ENCODE measurements at places on chromosomes 4 and X. TPM values are rescaled to one million over a fixed set of nuclear protein-coding genes. Genes with fewer than 3 reads are reported as not detected.
A peak's percentile ranks its signal among the peaks of the same experiment; 100 is the strongest.

GRCh38 chr4:53579826-53580225 lies 11.5 kb downstream of the LNX1 start:
- DNase-seq = no peak

- no peak for DNase-seq
Observed at GRCh38 chr4:101160792-101161592, 186.3 kb downstream of the PPP3CA start.

Gene SLC38A5
- 25.3 TPM for total RNA-seq

GRCh38 chrX:20352935-20353336 lies 86.2 kb upstream of the RPS6KA3 start:
- no peak for DNase-seq

GRCh38 chr4:20809812-20810211 lies 109.6 kb downstream of the PACRGL start:
- no peak for DNase-seq

Gene SYN1
- 14.7 TPM for total RNA-seq

- no peak for DNase-seq
Observed at GRCh38 chrX:107579956-107580355, 48.4 kb upstream of the PRPS1 start.

Gene DCAF8L2
- not detected for total RNA-seq

DNA sequence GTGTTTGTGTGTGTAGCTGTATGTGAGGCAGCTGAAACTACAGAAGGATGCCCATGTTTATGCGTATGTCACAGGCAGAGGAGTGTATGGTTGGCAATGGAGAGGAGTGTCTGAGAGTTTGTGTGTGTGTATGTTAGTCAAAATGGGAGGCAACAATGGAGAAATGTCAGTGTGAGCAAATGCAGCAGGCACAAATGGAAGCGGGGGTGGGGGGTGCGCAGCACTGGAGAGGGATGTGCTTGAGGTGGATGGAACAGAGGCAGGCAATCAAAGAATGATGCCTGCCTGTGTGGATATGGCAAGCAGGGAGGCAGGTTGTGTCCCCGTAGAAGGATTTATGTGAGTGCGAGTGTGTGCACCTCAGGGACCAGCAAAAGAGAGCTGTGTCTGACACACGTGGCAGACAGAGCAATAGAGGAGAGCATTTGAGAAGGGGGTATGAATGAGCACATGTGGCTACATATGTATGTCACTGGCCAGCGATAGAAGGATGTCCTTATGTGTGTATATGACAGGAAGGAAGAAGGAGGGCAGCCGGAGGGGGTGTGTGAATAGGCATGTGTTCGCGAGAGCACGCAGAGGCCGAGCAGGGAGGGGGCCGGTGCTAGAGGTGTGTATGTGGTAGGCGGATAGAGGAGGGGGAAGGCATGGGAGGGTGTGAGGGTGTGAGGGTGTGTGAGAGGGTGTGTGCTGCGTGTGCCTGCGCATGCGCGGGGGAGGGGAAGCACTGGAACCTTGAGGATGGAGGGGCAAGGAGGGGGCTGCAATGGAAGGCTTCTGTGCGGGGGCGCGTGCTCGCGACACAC lies 1.1 kb downstream of the PJA1 start:
- DNase-seq = peak; percentile 33

- no peak for DNase-seq
Observed at GRCh38 chr4:41878170-41878969, 56.9 kb upstream of the TMEM33 start.

- no peak for DNase-seq
Observed at GRCh38 chrX:1281521-1281920, 12.9 kb downstream of the CSF2RA start.

Gene YIPF7
- total RNA-seq = 4.5 TPM

GRCh38 chrX:138378876-138379275 lies 332.6 kb downstream of the FGF13 start:
- DNase-seq = no peak

DNA sequence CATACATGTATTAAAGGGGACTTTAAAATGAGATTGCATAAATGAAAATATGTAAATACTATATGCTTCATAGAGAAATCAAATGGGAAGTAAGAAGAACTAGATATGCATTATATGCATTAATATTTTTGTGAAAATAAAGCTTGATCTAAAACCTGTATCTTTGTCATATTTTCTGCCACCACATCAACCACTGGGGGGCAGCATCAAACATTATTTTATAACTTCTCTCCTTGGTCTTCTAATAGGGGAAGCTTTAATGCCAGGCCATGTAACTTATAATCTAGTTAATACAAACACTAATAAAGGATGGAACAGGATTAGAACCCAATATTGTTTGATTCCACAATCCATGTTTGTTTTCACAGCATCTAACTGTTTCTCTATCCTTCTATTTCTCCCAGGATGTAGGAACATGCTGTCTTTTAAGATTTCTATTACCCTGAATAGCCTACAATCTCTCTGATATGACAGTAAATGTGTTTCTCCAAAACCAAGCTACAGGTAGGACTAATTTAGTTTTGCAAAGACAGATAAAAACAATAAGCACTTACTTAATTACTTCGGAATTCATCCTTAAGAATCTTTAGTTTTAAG lies 10.0 kb downstream of the QRFPR start:
- DNase-seq = no peak

DNA sequence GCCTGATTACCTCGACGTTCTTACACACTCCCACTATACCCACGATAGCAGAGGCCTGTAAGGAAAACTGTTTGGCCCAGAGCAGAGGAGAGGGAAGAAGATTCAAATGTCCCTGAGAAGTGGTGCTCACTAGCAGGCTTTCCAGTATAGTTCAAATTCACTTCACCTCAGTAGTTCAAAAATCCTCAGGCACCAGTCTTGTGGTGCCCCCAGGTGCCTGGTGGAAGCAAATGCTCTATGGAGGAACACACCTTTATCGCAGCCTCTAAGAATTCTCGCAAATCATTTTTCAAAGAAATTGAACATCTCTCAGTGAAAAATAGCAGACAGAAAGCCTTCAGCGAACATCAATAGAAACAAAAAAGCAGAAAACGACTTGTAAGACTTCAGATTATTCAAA lies 12.2 kb upstream of the MTMR1 start:
- no peak for DNase-seq

DNA sequence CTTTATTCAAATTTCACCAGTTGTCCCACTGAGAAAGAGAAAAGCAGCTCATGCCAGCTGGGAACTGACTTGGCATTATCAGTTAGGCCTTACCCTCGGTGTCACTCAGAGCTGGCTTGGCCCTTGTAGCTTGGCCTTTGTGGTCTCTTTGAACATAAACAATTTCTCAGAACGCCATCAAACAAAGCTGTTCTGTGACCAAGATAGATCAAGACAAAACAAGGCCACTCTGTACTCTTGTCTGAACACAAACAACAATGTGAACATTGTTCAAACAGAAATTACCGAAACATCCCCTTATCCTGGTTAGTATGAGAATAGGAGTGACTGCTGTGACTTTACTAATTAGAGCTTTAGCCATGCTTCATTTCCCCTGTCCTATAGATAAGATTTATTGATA lies 57.2 kb downstream of the DIPK2B start:
- no peak for DNase-seq
